Esophagus squamous epithelium (tissue), 5 donors: ENCODE measurements at places on chromosomes 7 and 10. TPM values are rescaled to one million over a fixed set of nuclear protein-coding genes. Genes with fewer than 3 reads are reported as not detected.

The FAM237B gene
- not detected for total RNA-seq

DNA sequence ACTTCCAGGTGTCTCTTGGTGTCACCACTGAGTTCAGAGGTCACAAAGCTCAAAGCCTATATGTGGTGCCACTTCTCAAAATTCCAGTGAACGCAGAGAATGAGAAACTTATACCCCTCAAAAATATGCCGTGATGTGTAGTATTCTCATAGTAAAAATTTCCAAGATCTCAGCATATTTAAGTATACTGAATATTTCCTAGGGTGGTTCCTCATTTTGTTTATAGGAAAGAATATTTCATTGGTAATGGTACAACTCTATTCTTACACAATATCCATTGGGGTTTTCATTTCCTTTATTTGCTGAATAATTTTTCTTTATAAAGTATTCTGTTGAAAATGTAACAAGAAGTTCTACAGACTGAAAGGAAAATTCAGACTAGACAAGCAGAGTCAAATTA, 58.9 kb upstream of the ADO start:
- no peaks in the 10 kb centered on the region for H3K36me3 ChIP-seq
- H3K27me3 ChIP-seq = no peaks in the 10 kb centered on the region
- H3K4me1 ChIP-seq = no peaks in the 10 kb centered on the region
- no peak for DNase-seq
- H3K27ac ChIP-seq = no peak overlapping the region

The TMEM213 gene
- 1.3 TPM for total RNA-seq

DNA sequence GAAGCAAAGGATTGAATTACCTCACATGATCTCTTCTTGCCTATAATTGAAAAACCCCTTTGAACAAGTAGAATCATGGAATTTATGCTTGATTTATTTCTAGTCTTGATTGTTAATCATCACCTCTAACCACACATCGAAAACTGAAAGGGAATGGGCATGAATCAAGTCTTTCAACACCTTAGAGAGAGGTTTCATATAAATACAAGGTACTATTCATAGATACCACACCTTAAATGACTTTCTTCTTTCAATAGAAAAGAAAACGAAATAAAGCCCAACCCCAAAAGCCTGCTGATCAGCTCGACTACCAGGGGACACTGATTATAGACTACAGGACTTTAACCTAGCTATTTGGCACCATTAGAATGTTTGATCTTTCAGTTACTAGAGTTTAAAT, 128.6 kb upstream of the PTPRZ1 start:
- no peak for DNase-seq
- H3K4me1 ChIP-seq = no peaks in the 10 kb centered on the region
- H3K27me3 ChIP-seq = no peaks in the 10 kb centered on the region
- peak overlapping the region; percentile 84 for H3K27ac ChIP-seq
- H3K36me3 ChIP-seq = no peaks in the 10 kb centered on the region

The CXCL12 gene
- total RNA-seq = 11.2 TPM

GRCh38 chr10:78185693-78186055, 152.0 kb downstream of the RPS24 start:
- no peak overlapping the region for H3K27ac ChIP-seq
- H3K27me3 ChIP-seq = no peaks in the 10 kb centered on the region
- H3K4me3 ChIP-seq = no peak overlapping the region
- H3K4me1 ChIP-seq = peaks cover 8% of the 10 kb centered on the region

- no peaks in the 10 kb centered on the region for H3K27me3 ChIP-seq
- H3K27ac ChIP-seq = no peak overlapping the region
- H3K4me1 ChIP-seq = no peaks in the 10 kb centered on the region
- no peaks in the 10 kb centered on the region for H3K36me3 ChIP-seq
These were observed 30.2 kb downstream of the CHN2 start for GRCh38 chr7:29224726-29225125.

The NODAL gene
- not detected for total RNA-seq

The GJC3 gene
- total RNA-seq = not detected

- peaks cover 31% of the 10 kb centered on the region for H3K4me1 ChIP-seq
- H3K36me3 ChIP-seq = no peaks in the 10 kb centered on the region
- no peaks in the 10 kb centered on the region for H3K27me3 ChIP-seq
- no peak overlapping the region for H3K27ac ChIP-seq
These were observed 1.9 kb upstream of the ARHGAP22 start for GRCh38 chr10:48606530-48607355.

DNA sequence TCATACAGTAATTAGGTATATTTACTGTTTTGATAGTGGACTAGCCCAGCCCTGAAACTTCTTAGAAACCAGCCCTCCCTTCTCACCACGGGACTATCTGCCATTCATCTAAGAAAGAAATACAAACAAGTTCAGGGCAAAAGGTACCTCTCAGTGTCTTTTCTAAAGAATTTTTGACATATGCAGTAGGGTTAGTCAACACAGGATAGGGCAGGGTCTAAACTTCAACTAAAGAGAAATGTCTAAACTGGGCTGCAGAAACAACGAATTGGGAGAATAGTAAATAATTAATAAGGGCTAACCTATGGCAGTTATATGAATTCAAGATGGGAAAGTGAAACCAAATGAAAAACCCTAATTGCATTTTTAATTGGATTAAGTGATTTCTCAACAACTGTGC, 496.6 kb downstream of the INHBA start:
- H3K4me1 ChIP-seq = no peaks in the 10 kb centered on the region
- H3K4me3 ChIP-seq = no peak overlapping the region
- H3K27ac ChIP-seq = no peak overlapping the region
- DNase-seq = no peak
- no peaks in the 10 kb centered on the region for H3K27me3 ChIP-seq

The HGF gene
- total RNA-seq = 0.79 TPM

GRCh38 chr10:100534726-100535125, 1.0 kb upstream of the HIF1AN start:
- DNase-seq = no peak
- H3K27ac ChIP-seq = no peak overlapping the region
- peaks cover 25% of the 10 kb centered on the region for H3K36me3 ChIP-seq
- H3K27me3 ChIP-seq = no peaks in the 10 kb centered on the region

DNA sequence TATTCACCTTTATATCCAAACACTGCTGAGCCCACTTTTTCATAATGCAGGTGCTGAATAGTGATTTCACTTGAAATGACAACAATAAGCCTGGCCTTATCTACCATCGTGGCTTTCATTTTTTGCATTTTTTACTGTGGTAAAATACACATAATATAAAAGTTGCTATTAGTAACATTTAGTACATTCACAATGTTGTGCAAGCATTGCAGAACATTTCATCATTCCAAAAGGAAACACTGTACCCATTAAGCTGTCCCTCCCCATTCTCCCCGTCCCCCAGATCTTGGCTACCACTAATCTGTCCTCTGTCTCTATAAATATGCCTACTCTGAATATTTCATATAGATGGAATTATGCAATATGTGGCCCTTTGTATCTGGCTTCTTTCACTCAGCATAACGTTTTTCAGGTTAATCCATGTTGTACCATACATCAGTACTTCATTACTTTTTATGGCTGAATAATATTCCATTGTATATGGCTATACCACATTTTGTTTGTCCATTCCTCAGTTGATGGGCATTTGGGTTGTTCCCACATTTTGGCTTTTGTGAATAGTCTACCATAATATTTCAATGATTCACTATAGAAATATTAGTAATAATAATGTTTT, 68.5 kb upstream of the ARID5B start:
- no peak for DNase-seq
- H3K27ac ChIP-seq = no peak overlapping the region
- H3K36me3 ChIP-seq = no peaks in the 10 kb centered on the region
- H3K4me1 ChIP-seq = peaks cover 62% of the 10 kb centered on the region
- no peaks in the 10 kb centered on the region for H3K27me3 ChIP-seq

The PLXNA4 gene
- total RNA-seq = 1.1 TPM

DNA sequence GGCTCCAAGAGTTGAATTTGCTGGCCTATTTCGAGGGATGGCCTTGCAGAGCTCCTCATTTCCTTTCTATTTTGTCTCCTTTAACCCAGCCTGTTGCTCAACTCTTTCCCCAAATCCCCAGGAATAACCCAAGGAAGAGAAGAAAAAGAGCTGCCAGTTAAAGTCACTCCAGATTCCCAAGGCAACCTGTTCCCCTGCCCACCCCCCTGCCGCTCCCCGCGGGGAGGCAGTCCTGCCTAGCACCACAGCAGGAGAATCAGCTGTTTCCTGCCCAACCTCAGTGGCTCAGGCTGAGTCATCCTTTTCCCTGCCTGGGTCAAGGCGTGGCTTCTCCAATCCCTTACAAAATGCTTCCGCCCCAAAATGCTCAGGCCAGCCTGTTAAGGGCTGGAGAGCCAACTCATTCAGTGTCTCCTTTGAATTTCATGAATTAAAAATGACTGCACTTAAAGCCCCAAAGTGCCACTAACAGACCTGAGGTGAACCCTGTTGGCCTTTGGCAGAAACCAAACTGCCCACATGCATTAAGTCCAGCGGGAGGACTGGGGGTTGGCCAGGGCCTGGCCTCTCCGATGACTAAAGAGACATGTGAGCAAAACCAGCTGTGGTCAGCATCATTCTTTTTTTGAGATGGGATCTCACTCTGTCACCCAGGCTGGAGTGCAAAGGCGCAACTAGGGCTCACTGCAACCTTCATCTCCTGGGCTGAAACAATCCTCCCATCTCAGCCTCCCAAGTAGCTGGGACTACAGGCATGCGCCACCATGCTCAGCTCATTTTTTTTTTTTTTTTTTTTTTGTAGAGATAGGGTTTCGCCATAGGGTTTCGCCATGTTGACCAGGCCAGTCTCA, 83.2 kb upstream of the KIF5B start:
- H3K36me3 ChIP-seq = no peaks in the 10 kb centered on the region
- peak; percentile 31 for DNase-seq
- peak overlapping the region; percentile 88 for H3K27ac ChIP-seq

DNA sequence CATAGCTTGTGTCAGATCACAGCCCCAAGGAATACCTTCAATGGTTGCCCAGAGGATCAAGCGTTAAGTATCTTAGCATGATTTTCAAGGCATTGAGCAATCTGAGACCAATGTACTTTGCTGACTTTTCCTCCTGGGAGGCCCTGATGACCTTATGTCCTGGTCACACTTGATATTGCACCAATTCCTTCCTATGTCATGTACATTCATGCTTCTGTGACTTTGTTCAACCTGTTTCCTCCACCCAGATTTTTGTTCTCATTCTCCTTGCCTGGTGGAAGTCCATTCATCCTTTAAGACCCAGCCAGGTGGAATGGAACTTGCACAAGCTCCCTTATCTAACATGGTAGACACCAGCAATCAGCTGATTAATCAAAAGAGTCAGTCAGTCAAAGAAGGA, 160.8 kb downstream of the PFKFB3 start:
- no peak for DNase-seq
- H3K27ac ChIP-seq = no peak overlapping the region
- no peaks in the 10 kb centered on the region for H3K4me1 ChIP-seq
- no peaks in the 10 kb centered on the region for H3K36me3 ChIP-seq

DNA sequence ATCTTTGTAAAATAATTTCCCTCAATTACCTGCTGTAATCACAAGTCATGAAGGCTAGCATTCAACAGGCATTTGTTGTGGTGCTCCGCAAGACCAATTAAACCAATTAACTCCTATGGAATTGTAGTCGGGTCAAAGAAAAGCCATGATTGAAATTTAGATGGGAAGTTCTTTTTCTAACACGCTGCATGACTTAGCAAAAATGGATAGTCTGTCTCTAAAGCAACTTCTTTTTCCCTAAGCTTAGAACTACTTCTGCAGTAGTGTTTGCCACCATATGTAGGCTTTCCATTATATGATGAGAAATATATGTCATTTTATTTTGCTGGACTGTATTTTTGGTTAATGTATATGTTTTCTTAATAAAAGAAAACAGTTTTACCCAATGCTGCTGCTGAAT, 119.1 kb downstream of the TSPAN12 start:
- H3K4me1 ChIP-seq = no peaks in the 10 kb centered on the region
- DNase-seq = no peak
- H3K4me3 ChIP-seq = no peak overlapping the region
- no peaks in the 10 kb centered on the region for H3K36me3 ChIP-seq
- no peak overlapping the region for H3K27ac ChIP-seq

The COL28A1 gene
- 0.31 TPM for total RNA-seq

DNA sequence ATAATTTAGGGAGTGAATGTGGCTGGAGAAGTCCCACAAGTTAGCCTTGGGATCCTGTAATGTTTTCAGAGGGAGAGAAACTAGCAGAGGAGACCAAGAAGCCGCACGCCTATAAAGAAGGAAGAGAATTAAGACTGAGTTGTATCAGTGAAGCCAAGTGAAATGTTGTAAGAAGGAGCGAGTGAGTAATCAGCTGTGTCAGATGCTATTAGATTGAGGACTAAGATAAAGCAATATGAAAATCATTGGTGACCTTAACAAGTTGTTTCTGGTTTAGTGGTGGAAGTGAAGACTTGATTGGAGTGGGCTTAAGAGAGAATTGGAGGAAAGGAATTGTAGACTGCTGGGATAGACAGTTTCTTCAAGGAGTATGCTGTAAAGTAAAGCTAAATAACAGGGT, 8.8 kb downstream of the CCSER2 start:
- H3K27ac ChIP-seq = no peak overlapping the region
- no peaks in the 10 kb centered on the region for H3K4me1 ChIP-seq
- H3K27me3 ChIP-seq = no peaks in the 10 kb centered on the region
- no peak overlapping the region for H3K4me3 ChIP-seq

- no peak overlapping the region for H3K4me3 ChIP-seq
- no peaks in the 10 kb centered on the region for H3K36me3 ChIP-seq
- no peak for DNase-seq
- H3K27me3 ChIP-seq = no peaks in the 10 kb centered on the region
These were observed 9.5 kb downstream of the NCAPG2 start for GRCh38 chr7:158695056-158695455.

DNA sequence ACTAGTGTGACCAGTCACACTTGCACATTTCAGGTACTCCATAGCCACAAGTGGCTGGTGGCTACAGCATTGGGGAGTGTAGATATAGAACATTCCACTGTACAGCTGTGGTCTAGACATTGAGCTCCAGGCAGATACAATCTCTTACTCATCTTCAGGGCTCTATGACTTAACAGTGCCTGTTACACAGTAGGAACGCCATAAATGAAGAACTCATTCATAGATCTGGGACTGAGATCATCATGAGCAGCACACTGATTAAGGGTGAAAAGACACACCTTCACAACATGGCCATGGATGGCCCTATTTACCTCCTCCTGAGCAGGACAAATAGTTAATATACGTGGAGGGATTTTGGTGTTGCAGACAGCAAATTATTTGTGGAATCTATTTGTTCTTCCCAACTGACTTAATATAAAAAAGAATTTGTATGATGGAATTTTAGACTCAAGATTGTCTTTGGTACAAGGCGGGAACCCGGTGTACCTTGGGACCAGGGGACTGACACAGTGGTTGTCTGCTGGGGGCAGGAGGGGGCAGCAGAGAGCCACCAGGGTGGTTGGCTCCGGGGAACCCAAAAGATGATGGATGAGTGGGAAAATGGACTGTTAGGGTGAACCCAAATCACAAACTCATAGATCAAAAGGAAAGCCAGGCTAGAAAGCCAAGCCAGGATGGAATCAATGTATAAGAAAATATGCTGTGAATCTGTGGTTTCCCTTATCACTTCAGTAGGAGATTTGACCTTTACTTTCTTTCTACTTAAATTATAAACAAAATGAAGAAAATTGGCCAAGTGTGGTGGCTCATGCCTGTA, 24.3 kb upstream of the CPA2 start:
- no peaks in the 10 kb centered on the region for H3K36me3 ChIP-seq
- no peaks in the 10 kb centered on the region for H3K4me1 ChIP-seq
- no peaks in the 10 kb centered on the region for H3K27me3 ChIP-seq
- no peak overlapping the region for H3K27ac ChIP-seq
- DNase-seq = no peak
- H3K4me3 ChIP-seq = no peak overlapping the region

- no peaks in the 10 kb centered on the region for H3K36me3 ChIP-seq
- H3K4me1 ChIP-seq = peaks cover 38% of the 10 kb centered on the region
- H3K27ac ChIP-seq = peak within 1 kb of the TSS; percentile 93
These were observed at the start of gene TMEM184A for GRCh38 chr7:1555813-1556543. TSS of gene TMEM184A (minus strand) at chr7:1556205. CDS start at chr7:1555484, 721 bp downstream.

The MRPS33 gene
- total RNA-seq = 25.2 TPM
